Heart right ventricle (tissue), 16 donors: ENCODE measurements at places on chromosomes 5 and 9.

GRCh38 chr9:89439571-89439970 lies 58.3 kb downstream of the SEMA4D start:
- DNase-seq: no peak

GRCh38 chr9:98146101-98146991 lies 27.3 kb upstream of the TRIM14 start:
- DNase-seq: no peak

- DNase-seq: no peak
These were observed 113.0 kb downstream of the SLF1 start for GRCh38 chr5:94731471-94731870.

- no peak for DNase-seq
These were observed 70.6 kb downstream of the ACTBL2 start for GRCh38 chr5:57411982-57412381.

DNA sequence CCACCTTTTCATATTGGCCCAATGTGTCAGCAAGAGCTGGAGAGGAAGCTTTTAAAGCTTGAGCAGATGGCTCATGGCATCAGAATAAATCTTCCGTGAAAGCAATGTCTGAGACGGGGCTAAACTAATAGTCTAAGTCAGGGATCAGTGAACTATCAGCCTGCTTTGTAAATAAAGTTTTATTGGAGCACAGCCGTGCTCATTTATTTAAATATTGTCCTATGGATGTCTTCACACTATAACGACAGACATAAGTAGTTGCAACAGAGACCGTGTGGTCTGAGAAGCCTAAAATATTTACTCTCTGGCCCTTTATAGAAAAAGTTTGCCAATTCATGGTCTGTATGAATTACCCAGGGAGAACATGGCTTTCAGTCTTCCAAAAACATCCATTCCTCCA lies 85.6 kb upstream of the SLC44A1 start:
- no peak for DNase-seq

DNA sequence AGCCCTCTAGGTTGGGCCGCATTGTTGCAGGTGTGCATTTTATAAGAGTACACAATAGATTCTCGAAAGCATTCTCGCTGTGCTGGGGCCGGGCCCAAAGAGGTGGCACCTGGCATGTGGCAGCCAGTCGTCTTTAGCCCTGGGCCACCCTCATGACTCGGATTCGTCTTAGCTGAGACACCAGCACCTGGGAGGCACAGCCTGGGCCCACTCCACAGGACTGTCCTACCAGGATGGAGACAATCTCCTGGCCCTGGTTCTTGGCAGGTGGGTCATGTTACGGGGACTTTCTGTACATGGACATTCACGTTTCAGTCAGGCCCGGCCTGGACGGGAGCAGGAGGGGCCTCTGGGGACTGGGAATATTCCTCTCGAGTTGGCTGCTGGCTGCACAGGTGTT lies 212.5 kb downstream of the FANCC start:
- DNase-seq: no peak

GRCh38 chr9:37936376-37936775 lies 32.4 kb upstream of the SLC25A51 start:
- DNase-seq: no peak

DNA sequence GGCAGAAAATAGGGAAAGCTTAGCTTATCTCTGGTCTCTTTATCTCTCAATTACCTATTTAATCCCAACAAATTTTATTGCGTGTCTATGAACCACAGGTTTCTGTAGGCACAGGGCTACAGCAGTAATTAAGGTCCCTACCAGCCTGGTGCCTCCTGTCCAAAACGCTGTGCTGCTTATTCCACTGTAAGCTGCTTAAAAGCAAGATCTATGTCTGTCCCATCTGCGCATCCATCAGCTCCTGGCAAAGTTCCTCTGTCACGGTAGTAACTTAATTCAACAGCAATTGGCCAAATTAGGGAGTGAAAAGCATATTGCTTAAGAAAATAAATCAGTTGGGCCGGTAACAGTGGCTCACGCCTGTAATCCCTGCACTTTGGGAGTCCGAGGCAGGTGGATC lies 235.8 kb upstream of the VLDLR start:
- DNase-seq: no peak

DNA sequence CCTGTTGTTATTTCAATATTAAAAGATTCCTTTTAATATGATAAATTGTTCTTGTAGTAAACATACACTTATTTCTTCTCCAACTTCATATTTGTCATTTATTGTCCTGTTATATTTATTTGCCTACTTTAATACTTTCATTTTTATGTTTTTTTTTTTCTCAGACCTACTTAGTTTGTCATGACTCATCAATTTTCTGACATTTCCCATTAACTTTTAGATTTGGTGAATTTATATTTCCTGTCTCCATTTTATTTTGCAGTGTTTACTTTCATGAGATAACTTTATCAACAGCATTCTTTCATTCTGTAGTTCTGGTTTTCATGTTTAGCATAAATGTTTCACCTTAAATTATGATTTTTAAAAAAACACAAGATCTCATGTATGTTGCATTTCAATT lies 788.7 kb downstream of the EFNA5 start:
- no peak for DNase-seq

GRCh38 chr9:33167972-33168461 lies 881 bp upstream of the B4GALT1 start:
- DNase-seq: no peak

DNA sequence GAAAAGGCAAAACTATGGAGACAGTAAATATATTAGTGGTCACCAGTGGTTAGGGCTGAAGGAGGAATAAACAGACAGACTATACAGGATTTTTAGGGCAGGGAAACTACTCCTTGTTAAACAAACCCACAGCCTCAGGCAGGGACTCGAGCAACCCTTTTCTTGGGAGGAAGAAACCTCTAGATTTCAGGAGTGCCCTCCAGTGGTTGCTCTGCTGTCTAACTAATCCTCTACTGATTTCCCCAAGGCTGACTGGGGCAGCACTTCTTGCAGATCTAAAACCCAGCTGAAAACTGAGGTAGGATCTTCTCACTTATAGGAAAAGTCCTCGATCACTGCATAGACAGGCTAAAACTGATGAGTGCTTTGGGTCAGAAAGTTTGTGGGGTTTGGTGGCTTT lies 176.8 kb downstream of the ISOC1 start:
- no peak for DNase-seq

GRCh38 chr5:108531367-108532128 lies 149.7 kb upstream of the FBXL17 start:
- no peak for DNase-seq

- DNase-seq: no peak
These were observed 61.4 kb upstream of the MRPS30 start for GRCh38 chr5:44747396-44747795.

DNA sequence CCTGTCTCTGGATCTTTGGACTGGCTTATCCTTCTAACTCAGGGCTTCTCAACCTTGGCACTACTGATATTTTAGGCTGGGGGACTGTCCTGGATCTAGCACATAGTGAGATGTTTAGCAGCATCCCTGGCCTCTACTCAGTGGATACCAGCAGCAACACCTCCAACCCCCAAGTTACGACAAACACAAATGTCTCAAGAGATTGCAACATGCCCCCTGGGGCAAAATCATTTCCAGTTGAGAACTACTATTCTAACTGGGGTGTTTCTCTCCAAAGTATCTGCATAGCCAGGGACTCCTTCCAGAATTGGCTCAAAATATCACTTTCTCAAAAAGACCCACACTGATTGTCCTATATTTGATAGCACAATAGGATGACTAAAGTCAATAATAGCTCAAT lies 7.2 kb upstream of the TLR4 start:
- DNase-seq: no peak

GRCh38 chr5:74401946-74402320 lies 238.6 kb downstream of the ENC1 start:
- DNase-seq: no peak

- no peak for DNase-seq
These were observed 562.8 kb upstream of the RIOK2 start for GRCh38 chr5:97745817-97746216.

DNA sequence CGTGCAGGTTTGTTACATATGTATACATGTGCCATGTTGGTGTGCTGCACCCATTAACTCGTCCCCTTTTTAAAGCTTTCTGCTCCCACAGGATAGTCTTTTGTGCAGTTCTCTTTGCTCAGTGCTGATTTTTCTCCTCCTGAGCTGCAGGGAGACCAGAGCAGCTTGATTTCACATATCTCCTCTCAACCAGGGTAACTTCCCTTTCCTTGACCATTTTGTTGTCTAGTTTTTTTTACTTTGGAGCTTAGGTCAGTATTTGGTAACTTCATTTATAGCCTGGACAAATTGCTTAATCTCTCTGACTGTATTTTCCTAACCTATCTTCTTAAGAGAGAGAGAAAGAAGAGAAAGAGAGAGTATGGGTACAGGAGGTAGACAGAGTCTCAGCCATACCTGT lies 137.1 kb upstream of the ZNF366 start:
- DNase-seq: no peak

- peak; percentile 29 for DNase-seq
These were observed 122.2 kb downstream of the LHX2 start for GRCh38 chr9:124133727-124134126.

DNA sequence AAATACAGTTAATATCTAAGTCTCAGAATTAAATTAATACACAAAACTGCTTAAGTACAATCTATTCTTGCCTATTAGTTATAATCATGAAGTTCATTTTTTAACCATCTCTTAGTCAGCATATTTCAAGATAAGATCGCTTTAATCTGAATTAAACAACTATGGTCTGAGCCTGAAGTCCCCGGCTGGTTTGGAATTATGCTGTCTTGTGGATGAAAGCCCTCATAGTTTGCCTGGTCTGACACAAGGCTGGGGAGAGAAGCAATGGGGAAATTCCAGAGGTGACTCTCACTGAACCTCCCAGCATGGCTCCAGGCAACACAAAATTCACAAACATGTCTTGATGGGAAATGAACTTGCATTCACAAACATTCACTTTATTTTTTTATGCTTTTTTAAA lies 28.0 kb upstream of the GRAMD2B start:
- DNase-seq: no peak

GRCh38 chr9:87816036-87816435 lies 66.6 kb upstream of the SPATA31E1 start:
- DNase-seq: no peak

- no peak for DNase-seq
These were observed 29.5 kb downstream of the SEMA4D start for GRCh38 chr9:89468281-89468960.

DNA sequence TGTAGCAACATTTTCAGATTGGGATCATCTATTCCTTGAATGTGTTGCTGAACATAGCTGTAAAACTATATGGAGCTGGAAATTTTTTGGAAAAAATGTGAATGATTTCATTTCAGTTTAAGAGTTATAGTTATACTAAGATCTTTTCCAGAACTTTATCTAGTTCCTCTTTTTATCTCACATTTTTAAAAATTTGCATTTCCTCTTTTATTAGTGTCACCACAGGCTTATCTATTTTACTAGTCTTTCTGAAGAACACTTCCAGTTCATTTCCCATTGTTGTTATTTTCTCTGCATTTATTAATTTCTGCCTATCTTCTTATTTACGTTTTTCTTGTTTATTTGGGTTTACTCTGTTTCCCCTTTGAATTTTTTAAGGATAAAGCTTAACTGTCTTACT lies 46.0 kb upstream of the FSTL4 start:
- no peak for DNase-seq

- DNase-seq: no peak
These were observed 98.8 kb upstream of the RAPGEF1 start for GRCh38 chr9:131838530-131839280.
